ENCODE measurements at places on chromosomes 1 and 21.

- DNase-seq = no peak
Observed at GRCh38 chr1:183881387-183882131, 76.6 kb downstream of the RGL1 start.

DNA sequence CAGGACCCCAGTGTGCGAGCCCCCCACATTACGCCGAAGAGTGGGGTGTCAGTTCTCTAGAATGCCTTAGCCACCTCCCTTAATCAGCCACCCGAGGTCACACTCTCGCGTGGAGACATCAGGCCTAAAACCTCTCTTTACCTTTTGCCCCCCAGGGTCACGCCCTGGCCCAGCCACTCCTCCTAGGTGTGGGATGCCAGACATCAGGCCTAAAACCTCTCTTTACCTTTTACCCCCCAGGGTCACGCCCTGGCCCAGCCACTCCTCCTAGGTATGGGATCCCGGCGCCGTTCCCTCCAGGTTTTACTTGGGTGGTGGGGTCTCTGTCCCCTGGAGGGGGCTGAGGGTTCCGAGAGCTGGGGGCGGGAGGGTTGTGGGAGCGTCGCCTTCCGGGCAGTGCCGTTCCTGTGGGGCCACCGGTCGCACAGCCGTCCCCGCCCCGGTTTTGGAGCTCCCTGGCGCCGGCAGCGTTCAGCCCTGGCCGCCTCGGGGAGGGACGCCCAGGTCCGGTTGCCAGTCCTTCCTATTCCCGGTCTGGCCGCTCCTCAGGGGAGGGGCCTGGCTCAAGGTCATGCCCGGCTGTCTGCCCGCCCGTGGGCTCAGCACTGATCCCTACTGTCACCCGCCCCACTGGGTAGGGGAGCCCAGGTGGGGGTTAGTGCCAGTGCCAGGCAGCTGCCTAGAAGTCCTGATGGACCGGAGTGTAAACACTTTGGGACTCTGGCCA, 882 bp downstream of the VPS13D start:
- DNase-seq = peak; percentile 13

DNA sequence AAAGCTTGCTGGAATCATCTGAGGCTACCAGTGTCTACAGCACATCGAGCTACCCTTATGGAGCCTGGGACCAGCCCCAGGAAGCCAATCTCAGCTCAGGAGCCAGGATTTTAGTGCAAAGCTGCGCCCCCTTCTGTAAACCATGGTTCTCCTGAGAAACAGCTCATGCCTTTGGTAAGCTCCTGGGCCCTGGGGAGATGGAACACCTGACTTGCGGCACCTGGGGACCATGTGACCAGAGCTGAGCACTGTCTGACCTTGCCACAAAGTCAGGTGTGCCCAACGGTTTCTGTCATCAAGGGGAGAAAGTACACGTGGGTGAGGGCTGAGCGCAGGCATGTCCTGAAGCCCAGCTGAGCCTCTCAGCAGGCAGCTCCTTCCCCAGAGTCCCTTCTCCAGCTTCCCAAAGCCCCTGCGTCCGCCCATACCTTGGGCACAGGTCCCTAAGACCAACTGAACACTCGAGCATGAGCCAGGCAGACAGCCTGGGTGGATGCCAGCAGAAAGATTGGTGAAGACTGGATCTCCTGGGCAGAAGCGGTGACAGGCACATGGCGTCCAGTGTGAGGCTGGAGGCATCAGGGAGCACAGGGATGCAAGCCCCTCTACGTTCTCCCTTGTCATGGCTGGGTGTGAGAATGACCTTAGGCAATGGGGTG, 57.9 kb upstream of the TENT5B start:
- no peak for DNase-seq

DNA sequence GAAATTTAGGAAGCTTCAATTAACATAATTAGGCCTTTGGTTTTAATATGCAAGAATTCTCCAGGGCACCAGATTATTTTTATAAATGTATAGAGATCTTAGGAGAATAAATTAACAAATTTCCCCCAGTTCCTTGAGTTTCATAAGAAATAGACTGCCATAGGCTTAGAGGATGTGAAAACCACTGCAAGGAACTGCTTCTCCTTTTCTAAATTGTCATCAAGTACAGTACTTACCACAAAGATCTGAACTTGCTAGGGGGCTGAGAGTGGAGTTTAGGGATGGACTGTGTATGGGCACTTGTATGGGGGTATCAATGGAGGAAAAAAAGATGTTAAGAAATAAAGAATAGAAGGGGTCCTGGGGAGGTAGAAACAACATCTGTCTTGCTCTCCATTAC, 31.1 kb downstream of the LHX8 start:
- DNase-seq = no peak

- DNase-seq = no peak
Observed at GRCh38 chr1:178916448-178917174, 45.7 kb upstream of the ANGPTL1 start.

DNA sequence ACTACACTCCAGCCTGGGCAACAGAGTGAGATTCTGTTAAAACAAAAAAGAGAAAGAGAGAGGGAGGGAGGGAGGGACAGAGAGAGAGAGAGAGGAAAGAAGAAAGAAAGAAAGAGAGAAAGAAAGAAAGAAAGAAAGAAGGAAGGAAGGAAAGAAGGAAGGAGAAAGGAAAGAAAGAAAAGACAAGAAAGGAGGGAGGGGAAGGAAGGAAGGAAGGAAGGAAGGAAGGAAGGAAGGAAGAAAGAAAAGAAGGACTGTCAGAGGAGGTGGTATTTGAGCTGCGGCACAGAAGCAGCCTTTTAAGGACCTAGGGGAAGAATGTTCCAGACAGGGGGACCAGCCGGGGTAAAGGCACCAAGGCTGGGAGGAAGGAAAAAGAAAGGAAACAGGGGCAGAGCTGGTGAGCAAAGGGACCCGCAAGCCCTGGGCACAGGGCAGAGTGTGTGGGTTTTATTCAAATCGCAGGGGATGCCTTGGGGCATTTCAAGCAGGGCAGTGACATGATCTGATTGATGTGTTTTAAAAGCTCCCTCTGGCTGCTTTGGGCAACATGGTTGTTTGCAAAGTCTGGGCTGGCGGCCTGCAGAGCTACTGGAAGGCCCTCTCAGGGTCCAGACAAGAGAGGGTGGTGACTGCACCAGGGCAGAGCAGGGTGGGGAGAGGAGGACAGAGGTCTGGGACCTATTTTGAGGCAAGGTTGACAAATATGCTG, 176.9 kb upstream of the VAMP3 start:
- no peak for DNase-seq

DNA sequence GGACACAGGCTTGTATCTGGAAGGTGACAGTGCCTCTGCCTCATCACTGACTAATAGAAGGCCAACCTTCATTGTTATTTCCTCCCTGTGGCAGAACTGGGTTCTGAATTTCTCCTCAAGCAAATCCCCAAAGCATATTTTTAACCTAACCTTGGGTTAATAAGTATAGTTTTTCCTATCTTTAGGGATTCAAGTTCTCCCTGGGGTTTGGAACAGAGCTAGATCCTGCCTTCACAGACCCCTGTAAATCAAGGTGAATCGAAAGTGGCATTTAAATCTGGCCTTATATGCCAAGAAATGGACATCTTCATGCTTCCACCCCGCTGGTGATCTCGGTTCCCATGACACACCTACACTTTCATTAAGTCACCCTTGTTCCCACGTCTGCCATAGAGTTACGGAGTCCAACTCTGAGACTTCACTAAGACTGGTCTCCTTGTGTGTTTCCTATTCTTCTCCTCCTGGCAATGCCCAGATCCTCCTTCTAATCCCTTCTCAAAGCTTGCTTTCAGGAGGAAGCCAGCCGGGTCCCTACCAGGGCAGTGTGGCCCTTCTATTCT, 4.3 kb upstream of the CHI3L2 start:
- no peak for DNase-seq

Measured in stromal cell of bone marrow (primary cell).